ENCODE measurements at places on chromosomes 16 and 17. TPM values are rescaled to one million over a fixed set of nuclear protein-coding genes. Genes with fewer than 3 reads are reported as not detected.

Gene APOBR
- total RNA-seq = not detected

Gene TNFRSF12A
- 62.6 TPM for total RNA-seq

Gene HP
- total RNA-seq = not detected

Gene NUBP1
- total RNA-seq = 17.5 TPM

Gene BBS2
- total RNA-seq = 43.9 TPM

Gene ENO3
- 2.4 TPM for total RNA-seq

Gene SAMD14
- total RNA-seq = 3.1 TPM

Gene HIRIP3
- total RNA-seq = 8.1 TPM

Gene ACSM2A
- under 0.01 TPM for total RNA-seq

Gene C1QTNF8
- total RNA-seq = not detected

Gene C16orf96
- not detected for total RNA-seq

Gene WNK4
- total RNA-seq = 0.66 TPM

Gene UMOD
- not detected for total RNA-seq

Gene GCGR
- not detected for total RNA-seq

Gene TBC1D26
- not detected for total RNA-seq

Gene CCDC154
- total RNA-seq = not detected

Gene SMARCD2
- total RNA-seq = 71.5 TPM

Gene EFNB3
- 0.53 TPM for total RNA-seq

Gene ANKRD40CL
- not detected for total RNA-seq

Gene CHST4
- total RNA-seq = not detected

Gene STX1B
- total RNA-seq = 0.27 TPM

Gene PCGF2
- 9.2 TPM for total RNA-seq

Gene TBC1D3E
- total RNA-seq = 0.53 TPM

Gene MAF
- 0.66 TPM for total RNA-seq

Gene CCL7
- total RNA-seq = 0.53 TPM

Gene SUPT6H
- total RNA-seq = 55.9 TPM

Gene DNAI2
- not detected for total RNA-seq

Gene ACE
- 29.1 TPM for total RNA-seq

Gene KCNG4
- not detected for total RNA-seq

Gene CRHR1
- total RNA-seq = not detected

Gene ADAP2
- 0.27 TPM for total RNA-seq

Gene NPIPB9
- total RNA-seq = 15.3 TPM

Gene KRTAP4-6
- not detected for total RNA-seq

Data from thoracic aorta endothelial cell (primary cell).